GOT3 (cell line): ENCODE measurements at places on chromosomes 5 and 9.

DNA sequence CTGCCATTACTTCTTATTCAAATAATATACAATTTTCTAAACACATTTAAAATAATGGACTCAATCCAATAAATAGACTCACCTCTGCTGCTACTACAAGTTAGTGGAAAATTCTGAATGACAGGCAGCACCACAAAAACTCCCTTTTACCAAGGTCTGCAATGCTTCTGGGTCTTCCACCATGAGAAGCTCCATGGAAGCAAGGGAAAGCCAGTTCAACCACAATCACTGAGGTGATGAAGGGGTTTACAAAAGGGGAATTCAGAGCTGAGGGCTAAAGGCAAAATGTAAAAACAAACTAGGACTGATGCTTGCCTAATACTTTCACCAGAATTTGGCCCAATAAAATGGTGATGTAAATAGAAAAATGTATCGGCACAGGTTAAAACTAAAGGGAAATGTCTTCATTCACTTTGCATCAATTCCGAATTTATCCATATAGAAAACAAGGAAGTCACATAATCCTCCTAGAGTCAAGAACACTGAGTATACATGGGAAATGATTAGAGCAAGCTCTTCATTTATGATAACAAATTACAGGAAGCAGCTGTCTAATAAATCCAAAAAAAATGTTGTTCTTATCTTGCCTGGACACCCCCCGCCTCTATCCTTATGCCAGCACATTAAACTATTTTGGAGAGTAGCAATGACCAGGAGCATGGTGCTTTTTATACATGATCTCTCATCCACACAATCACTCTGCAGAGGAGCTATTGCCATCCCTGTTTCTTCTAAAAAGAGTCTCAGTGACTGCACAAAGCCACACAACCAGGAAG lies 66.3 kb upstream of the NFIB start:
- DNase-seq, result no peak

DNA sequence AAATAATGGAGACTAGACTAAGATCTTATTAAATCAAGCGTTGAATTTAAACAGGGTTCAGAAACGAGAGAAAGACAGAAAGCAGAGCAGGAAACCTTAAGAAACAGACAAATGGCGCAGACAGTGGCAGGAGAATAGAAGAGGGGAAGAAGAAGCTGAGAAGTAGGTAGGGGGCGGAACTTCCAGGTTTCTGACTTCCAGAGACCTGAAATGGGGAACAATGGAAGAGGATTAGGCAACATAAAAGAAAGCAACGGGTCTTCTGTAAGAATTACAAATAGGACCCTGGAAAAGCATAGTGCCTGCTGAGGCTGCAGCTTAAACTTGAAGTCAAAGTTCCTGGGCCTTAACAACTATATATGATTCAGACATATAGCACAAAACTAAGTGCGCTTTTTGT lies 101.7 kb downstream of the BNC2 start:
- no peak for DNase-seq

DNA sequence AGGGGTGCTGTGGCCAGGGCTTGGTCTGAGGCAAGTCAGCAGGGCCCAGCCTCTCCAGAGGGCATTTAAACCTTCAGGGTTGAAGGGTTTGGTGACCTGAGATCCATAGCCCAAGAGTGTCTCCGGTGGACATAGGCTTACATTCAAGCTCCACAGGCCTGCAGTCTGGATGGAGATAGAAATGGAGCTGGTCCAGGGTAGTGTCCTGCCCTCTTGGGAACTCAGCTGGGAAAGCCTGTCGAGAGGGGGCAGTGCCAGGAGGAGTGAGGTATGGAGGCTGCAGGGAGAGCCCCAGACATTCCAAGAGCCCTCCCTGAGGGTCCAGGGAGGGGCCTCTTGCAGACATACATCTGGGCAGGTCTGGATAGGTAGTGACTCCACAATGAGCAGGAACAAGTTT lies 177.0 kb upstream of the MVB12B start:
- DNase-seq, result no peak

DNA sequence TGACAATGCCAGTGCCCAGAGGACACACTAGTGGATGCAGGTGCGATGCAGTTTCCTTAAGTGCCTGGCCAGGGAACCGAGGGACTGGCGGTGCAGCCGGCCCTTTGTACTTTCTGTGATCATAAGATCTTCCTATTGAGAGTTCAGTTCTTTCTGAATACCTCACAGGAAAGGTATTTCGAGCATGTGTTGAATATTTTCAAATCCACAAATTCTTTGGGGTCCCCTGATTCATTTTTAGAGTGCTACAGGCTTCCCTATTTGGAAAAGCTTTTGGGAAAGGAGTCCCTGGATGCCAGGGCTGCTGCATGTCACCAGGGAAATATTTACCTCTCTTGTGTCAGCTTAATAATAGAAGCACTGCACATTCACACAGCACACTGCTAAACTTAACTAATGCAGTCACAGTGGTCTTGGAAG lies 281.5 kb downstream of the GADD45G start:
- no peak for DNase-seq

- no peak for DNase-seq
Observed at GRCh38 chr5:112960863-112961504, 15.6 kb upstream of the DCP2 start.

GRCh38 chr5:61683148-61683547 lies 351.1 kb downstream of the ZSWIM6 start:
- no peak for DNase-seq

DNA sequence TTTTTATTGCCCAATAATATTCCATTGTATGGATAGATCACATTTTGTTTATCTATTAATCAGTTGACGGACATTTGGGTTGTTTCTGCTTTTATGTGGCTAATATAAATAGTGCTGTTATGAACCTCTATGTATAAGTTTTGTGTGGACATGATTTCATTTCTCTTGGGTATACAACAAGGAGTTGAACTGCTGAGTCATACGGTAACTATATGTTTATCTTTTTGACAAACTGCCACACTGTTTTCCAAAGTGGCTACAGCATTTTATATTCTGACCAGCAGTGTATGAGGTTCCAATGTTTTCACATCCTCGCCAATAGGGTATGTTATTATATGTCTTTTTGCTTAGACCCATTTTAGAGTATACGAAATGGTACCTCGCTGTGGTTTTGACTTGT lies 264.3 kb downstream of the RFX3 start:
- DNase-seq, result no peak

GRCh38 chr9:95874303-95874988 lies 1.0 kb upstream of the ERCC6L2 start:
- no peak for DNase-seq

- DNase-seq, result no peak
Observed at GRCh38 chr5:127358284-127358683, 67.7 kb downstream of the MEGF10 start.
